ENCODE measurements at places on chromosomes 1 and 21.

GRCh38 chr1:193070942-193071341, 11.5 kb downstream of the RO60 start:
- no peak for DNase-seq

- no peak for DNase-seq
Measured at GRCh38 chr1:30427545-30427944, 295.8 kb downstream of the MATN1 start.

DNA sequence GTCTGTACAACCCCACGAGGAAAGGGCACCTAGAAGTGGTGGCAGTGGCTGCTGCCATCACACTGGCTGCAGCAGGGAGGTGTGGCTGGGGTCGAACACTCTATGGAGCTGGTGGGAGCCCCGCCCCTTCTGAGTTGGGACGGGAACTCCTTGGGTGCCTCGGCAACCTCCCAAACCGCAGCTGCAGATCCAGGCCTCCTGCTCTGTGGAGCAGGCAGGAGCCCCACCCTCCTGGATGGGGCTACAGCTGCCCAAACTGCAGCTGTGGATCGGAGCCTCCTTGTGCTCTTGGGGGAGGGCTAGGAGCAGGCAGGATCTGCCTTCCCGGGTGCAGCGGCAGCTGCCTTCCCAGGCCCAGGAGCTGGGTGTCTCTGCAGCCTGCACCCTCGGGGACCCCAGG, 38.9 kb upstream of the TARDBP start:
- DNase-seq: no peak

GRCh38 chr21:37915941-37916309, 332 bp downstream of the KCNJ6 start:
- no peak for DNase-seq

- DNase-seq: no peak
Measured at GRCh38 chr1:50251702-50252101, 143.0 kb downstream of the ELAVL4 start.

DNA sequence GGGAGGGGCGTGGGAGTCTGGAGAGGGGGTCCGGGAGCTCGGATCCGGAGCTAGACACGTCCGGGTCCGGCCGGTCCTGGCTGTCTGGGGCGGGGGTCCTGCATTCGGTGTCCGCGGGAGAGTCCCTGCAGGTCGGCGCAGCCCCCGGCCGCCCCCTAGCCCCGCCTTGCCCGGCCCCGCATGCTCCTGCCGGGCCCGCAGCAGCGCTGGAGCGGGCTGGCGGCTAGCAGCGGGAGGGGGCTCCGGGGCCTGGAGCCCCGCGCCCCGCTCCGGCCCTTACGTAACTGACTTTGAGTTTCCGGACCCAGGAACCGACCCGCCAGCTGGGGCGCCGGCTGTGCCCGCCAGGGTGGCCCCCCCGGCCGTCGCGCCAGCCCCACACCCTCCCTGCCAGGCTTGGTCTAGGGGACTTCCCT, 26.9 kb upstream of the EPB41 start:
- DNase-seq: no peak

DNA sequence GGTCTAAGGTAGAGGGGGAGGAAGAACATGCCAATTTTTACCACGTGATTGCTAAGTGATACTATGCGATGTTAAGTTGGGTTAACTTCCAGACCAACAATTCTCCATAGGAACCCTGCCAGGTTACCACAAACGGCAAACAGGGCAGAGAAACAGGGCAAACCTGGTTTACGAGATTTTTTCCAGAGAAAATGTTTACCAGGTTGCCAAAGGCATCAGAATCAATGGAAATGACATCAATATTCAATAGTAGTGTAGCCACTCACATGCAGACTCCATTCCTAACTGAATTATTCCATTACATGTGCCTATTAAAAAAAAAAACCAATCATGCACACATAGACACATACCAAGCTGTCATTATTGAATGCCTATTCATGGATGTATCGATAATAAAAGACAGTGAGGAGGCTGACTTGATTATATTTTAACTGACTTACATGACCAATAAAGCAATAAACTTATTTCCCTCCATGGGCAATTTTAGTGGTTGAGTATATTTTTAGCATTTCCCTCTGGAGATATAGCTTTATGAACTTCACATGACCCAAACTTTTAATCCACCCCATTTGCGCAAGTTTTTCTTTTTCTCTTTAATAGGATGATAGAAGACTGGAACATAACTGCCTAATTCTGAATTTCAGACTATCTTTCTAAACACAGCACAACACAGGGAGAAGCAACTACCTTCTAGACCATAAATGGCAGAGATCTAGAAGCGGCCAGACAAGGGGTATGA, 40.5 kb upstream of the KCNE1 start:
- no peak for DNase-seq

DNA sequence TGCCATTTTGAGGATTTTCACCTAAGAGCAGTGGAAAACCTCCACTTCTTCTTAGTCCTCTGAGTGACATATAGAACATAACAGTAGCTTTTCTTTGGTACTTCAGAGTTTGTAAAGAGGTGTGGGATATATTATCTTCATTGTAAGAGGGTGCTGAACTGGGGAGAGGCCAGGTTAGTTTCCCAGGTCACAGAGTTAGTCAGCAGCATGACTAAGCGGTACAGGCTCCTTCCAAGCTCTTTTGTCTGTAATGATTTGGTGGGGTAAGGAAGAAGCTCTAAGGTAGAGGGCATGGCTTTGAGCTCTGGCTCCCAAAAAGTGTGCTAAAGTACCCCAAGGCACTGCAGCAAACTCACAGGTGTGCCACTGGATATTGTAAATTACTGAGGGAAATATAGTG, 325.0 kb upstream of the PLXNA2 start:
- DNase-seq: no peak

GRCh38 chr1:233668725-233669294, 54.9 kb downstream of the KCNK1 start:
- DNase-seq: no peak

DNA sequence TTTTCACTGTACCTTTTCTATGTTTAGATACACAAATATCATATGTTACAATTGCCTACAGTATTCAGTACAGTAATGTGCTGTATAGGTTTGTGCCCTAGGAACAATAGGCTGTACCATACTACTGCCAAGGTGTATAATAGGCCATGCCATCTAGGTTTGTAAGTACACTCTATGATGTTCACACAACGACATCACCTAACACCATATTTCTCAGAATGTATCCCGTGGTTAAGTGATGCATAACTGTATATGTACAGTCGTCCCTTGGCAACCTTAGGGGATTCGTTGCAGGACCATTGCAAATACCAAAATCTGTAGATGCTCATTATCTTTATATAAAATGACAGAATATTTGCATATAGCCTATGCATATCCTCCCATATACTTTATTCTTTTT, 5.8 kb upstream of the SSR2 start:
- no peak for DNase-seq

- DNase-seq: no peak
Measured at GRCh38 chr1:74953622-74954021, 180.6 kb upstream of the LHX8 start.

DNA sequence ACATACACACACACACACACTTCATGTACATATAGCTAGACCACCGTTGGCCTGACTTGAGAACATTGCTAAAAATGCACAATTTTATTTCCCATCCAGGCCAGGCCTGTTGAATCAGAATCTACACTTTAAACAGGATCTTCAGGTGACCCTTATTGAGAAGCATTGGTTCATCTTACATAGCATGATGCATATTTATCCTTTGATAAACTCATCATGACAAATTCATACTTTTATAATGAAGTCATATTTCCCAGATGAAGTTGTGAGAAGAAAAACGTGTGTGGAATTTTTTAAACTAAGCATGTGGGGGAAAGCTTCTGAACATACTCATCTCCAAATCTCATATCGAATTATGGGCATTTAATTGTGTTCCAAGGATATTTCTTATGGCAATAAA, 877.7 kb downstream of the MRPL39 start:
- DNase-seq: no peak

GRCh38 chr1:178434899-178435435, 61.8 kb downstream of the CLEC20A start:
- no peak for DNase-seq

DNA sequence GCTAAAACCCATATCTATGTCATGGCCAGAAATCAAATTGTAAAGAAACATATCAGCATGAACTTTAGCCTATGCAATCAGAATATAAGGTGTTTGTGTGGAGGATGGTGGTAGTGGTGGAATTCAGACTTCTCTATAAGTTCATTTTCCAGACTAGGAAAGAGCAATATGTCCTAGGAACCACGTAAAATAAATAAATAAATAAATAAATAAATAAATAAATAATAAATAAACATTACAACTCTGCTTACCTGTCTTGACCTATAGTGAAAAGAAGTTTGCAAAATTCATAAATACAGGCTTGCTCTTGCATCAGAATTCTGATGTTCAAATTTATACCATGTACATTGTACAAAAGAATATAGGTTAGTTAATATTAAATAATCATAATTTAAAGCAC, 1382.6 kb upstream of the ADGRL2 start:
- no peak for DNase-seq

DNA sequence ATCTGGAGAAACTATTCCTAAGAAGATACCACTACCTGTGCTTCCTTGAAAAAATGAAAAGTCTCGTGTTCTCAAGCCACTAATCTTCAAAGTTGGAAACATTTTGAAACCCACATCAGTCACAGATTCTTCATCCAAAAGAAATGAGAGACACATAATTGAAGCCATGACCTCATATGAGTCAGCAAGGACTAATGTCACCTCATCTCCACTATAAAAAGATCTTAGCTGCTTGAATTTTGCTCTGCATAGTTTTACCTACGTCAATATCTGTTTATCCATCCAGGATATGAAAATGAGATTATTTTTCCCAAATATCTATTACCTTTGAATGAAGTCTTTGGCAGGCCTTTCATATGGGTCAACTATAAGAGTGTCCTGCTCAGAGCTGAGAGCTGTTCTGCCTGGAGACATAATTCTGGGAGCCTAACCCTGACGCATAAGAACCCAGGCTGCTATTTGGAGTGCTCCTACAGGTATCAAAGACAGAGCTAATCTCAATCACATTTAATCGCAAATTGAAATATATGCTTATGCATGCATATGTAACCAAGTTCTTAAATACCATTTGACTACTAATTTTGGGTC, 312.5 kb upstream of the PKN2 start:
- no peak for DNase-seq

DNA sequence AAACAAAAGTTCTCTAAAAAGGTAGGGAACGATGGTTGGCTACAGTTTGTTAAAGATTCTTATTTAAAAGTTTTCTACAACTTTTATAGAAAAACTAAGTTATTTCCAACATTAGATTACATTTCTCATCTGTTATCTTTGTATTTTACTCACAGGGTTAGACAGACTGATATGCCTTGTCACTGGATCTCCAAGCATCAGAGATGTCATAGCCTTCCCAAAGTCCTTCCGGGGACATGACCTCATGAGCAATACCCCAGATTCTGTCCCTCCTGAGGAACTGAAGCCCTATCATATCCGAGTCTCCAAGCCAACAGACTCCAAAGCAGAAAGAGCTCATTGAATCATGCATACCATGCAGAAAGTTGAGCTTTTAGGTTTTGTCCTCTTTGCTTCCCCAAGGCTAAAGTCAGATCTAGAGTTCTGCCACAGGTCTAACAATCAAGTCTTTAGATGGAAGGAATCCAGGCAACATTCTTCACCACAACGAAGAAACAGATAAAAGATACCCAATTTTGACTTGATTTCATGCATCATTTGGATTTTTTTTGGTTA, 10.3 kb downstream of the GAS5 start:
- no peak for DNase-seq

- DNase-seq: no peak
Measured at GRCh38 chr21:33811167-33812010, 104.2 kb downstream of the ATP5PO start.

GRCh38 chr21:38475519-38475918, 22.8 kb downstream of the ERG start:
- DNase-seq: peak; percentile 12

DNA sequence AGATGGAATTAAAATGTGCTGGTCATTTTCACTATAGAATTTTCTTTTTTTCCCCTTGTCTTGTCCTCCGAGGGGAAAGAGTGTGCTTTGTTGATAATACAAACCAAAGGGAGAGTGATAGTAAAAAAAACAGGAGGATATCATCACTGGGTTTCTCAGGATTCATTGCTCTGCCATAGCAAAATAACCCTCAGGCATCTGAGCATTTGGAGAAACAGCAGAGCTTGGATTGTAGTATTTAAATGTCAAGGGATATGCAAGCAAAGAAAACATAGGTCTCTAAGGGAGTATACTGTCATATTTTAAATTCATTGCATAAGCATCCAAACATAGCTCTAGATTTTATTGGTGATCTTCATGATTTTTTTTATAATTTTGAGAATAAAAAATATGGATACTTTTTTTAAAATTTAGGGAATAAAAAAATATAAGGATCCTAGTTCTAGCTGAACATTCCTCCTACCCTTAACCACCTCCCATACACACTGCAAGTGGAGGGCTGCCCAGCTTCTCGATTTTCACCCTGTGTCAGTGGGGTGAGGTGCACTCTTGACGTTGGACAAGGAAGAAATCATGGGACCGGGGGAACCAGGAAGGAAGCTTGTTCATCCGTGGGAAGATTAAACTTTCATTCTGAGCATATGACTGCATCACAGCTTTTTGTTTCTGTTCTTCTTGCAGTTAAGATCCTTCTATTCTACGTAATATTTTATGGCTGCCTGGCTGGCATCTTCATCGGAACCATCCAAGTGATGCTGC, 4.4 kb downstream of the ATP1B1 start:
- no peak for DNase-seq

GRCh38 chr1:228299211-228299610, 91.4 kb downstream of the OBSCN start:
- no peak for DNase-seq

GRCh38 chr1:68975212-68975933, 478.5 kb upstream of the DEPDC1 start:
- DNase-seq: no peak

DNA sequence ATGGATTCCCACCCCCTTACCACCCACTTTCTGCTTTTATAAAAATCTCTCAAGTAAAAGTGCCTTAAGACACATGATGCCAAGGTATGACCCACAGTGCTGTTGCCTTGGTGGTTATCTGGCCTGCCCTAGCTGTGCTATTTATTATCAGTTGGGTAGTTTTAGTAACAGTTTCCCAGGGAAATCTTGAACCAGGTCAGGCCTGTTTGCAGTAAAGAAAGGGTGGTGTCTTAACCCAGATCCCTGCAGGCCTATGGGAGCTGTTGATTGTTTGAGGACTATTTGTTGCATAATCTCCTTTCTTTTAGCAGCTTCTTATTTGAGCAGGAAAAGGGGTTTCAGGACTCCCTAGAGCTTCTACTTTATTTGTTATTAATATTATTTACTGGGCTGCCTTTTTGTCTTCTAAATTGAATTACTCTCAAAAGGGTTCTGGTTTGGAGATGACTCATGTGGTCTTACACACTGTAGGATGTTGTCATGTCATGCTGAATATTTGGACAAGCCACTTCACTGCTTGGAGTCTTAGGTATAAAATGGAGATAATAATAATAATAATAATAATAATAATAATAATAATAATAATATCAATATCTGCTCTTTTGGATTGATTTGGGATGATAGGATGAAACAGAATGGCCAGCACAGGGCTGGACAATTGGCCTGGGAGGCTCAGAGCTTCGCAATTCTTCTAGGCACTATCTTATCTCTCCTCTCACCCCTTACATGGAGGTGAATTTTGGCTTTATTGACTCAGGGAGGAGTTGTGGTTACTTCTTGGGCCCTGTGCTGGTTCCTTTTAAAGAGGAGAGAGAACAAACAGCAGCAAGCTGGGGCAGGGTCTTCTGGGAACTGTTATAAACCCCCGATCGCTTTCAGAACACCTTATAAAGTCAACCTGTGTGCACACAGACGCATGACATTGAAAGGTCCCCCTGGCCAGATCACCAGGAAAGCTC, 252.1 kb downstream of the PRDM2 start:
- no peak for DNase-seq
